ENCODE measurements at places on chromosomes 4 and X. TPM values are rescaled to one million over a fixed set of nuclear protein-coding genes. Genes with fewer than 3 reads are reported as not detected.

Gene GNL3L
- total RNA-seq, result 31.5 TPM

Gene CTAG1A
- not detected for total RNA-seq

Gene NOX1
- total RNA-seq, result not detected

Gene CDKN2AIP
- total RNA-seq, result 8.5 TPM

Gene RHOXF2
- total RNA-seq, result not detected

Gene EDNRA
- total RNA-seq, result 39.0 TPM

Gene F8
- 40.0 TPM for total RNA-seq

Gene CFP
- total RNA-seq, result 2.7 TPM

Gene NLRP2B
- total RNA-seq, result 0.16 TPM

DNA sequence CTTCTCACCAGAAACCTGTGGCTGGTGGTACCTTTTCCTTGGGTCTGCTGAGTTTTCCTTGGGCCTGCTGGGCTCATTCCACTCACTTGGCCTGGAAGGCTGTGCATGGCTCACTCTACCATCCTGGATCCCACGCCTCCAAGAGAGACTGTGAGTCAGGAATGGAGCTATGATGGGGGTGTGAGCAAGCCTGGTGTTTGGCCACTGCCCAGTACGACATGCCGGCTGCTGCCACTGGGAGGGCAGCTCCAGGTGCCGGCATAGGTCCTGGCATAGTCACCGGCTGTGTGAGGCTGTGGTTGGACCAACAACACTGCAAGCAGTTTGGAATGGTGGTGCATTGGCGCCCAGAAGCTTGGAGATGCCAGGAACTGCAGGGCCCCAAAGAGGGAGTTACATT is 721.7 kb downstream of the PCDH18 start:
- no peaks in the 10 kb centered on the region for H3K4me1 ChIP-seq
- DNase-seq, result no peak
- H3K4me3 ChIP-seq, result no peak overlapping the region

GRCh38 chr4:182288534-182288933 is 45.3 kb downstream of the TENM3 start:
- no peaks in the 10 kb centered on the region for H3K27me3 ChIP-seq
- no peak overlapping the region for H3K4me3 ChIP-seq
- H3K36me3 ChIP-seq, result no peaks in the 10 kb centered on the region
- H3K27ac ChIP-seq, result no peak overlapping the region

GRCh38 chr4:155889031-155889793 is 14.3 kb upstream of the TDO2 start:
- no peak overlapping the region for H3K4me3 ChIP-seq
- H3K36me3 ChIP-seq, result no peaks in the 10 kb centered on the region
- H3K27ac ChIP-seq, result no peak overlapping the region
- peaks cover 7% of the 10 kb centered on the region for H3K4me1 ChIP-seq
- H3K27me3 ChIP-seq, result no peaks in the 10 kb centered on the region
- no peak for DNase-seq

- H3K27me3 ChIP-seq, result no peaks in the 10 kb centered on the region
- H3K27ac ChIP-seq, result no peak overlapping the region
- no peak for DNase-seq
- H3K4me3 ChIP-seq, result no peak overlapping the region
- H3K36me3 ChIP-seq, result no peaks in the 10 kb centered on the region
- H3K4me1 ChIP-seq, result peaks cover 63% of the 10 kb centered on the region
These were observed 3.6 kb downstream of the NOCT start for GRCh38 chr4:139018971-139019758.

DNA sequence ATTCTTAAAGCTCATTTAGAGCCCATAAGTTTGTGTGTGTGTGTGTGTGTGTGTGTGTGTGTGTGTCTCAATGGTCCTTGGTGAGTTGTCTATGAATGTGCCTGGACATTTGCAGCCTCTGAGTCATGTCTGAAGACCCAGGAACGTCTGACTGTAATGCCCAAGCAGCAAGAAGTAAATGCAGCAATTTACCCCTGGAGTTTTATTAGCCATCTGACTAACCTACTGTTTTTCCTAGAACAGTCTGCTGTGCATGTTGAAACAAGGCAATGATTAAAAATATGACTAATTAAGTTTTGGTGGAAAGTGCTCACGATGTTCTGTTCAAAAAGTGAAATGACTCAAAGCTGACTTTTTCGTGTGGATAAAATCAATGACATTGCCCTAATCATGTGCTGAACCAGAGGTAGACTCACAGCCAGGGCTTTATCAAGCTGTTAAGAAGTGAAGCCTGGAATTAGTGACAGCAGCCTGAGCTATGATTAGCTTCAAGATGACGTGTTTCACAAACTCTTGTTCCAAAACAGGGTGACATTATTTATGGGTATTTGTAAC is 201.6 kb downstream of the CPE start:
- no peak overlapping the region for H3K4me3 ChIP-seq
- H3K27ac ChIP-seq, result peak overlapping the region; percentile 68
- no peaks in the 10 kb centered on the region for H3K27me3 ChIP-seq
- H3K4me1 ChIP-seq, result no peaks in the 10 kb centered on the region
- no peak for DNase-seq

- DNase-seq, result no peak
- H3K4me1 ChIP-seq, result no peaks in the 10 kb centered on the region
- H3K27ac ChIP-seq, result no peak overlapping the region
- no peak overlapping the region for H3K4me3 ChIP-seq
These were observed 171.1 kb upstream of the PITX2 start for GRCh38 chr4:110793890-110794554.

DNA sequence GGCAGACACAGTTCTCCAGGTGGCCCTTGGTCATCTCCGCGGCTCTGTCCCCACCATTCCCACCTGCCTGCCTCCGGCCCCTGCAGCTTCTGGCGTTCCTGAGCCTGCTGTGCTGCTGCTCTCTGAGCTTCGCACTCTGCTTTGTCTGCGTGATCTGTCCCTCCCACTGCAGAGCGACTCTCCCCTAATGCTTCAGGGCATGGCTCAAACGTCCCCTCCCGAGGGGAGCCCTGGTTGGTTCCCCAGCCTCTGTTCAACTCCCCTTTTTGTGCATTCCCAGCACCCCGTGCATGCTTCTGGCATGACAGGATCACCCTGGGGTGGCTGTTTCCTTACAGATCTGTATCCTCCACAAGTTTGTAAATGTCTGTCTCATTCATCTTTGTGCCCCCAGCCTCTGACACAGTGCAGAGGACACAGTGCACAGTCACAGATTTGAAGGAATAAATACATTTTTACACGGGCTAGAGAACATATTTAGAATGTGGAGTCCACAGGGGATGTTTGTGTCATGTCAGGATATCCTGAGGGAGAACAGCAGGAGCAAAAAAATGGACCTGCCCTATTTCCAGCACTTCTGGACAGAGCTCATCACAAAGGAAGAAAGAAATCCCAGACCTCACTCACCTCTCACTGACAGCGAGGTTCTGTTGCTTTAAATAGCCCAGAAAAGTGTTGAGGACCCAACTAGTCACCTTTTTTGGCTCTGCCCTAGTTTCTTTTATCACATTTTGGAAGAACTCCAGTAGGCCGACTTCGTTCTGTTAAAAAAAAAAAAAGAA is 72.6 kb downstream of the GATB start:
- H3K27ac ChIP-seq, result peak overlapping the region; percentile 79
- H3K4me3 ChIP-seq, result no peak overlapping the region
- H3K27me3 ChIP-seq, result no peaks in the 10 kb centered on the region
- no peaks in the 10 kb centered on the region for H3K36me3 ChIP-seq

- H3K4me3 ChIP-seq, result peak overlapping the region; percentile 93
- peak overlapping the region; percentile 93 for H3K27ac ChIP-seq
- peaks cover 44% of the 10 kb centered on the region for H3K4me1 ChIP-seq
- peaks cover 41% of the 10 kb centered on the region for H3K36me3 ChIP-seq
These were observed 22.2 kb downstream of the FABP2 start for GRCh38 chr4:119299741-119300100.

GRCh38 chr4:68498413-68499007 is 51.2 kb downstream of the TMPRSS11E start:
- H3K27me3 ChIP-seq, result no peaks in the 10 kb centered on the region
- H3K4me3 ChIP-seq, result no peak overlapping the region
- peak; percentile 15 for DNase-seq
- no peaks in the 10 kb centered on the region for H3K4me1 ChIP-seq
- no peaks in the 10 kb centered on the region for H3K36me3 ChIP-seq

GRCh38 chrX:46554942-46555341 is 9.7 kb upstream of the ZNF674 start:
- H3K4me1 ChIP-seq, result no peaks in the 10 kb centered on the region
- H3K36me3 ChIP-seq, result no peaks in the 10 kb centered on the region
- no peak for DNase-seq
- H3K27ac ChIP-seq, result no peak overlapping the region

GRCh38 chrX:67563469-67564448 is 19.9 kb downstream of the AR start:
- H3K4me1 ChIP-seq, result peaks cover 3% of the 10 kb centered on the region
- H3K27me3 ChIP-seq, result no peaks in the 10 kb centered on the region
- no peak for DNase-seq
- peak overlapping the region; percentile 65 for H3K27ac ChIP-seq
- no peaks in the 10 kb centered on the region for H3K36me3 ChIP-seq
- H3K4me3 ChIP-seq, result no peak overlapping the region

- H3K4me3 ChIP-seq, result no peak overlapping the region
- no peak for DNase-seq
- peaks cover 31% of the 10 kb centered on the region for H3K4me1 ChIP-seq
These were observed 59.6 kb downstream of the NFKB1 start for GRCh38 chr4:102560571-102561341.

- H3K27me3 ChIP-seq, result no peaks in the 10 kb centered on the region
- no peaks in the 10 kb centered on the region for H3K36me3 ChIP-seq
- peaks cover 43% of the 10 kb centered on the region for H3K4me1 ChIP-seq
- no peak overlapping the region for H3K4me3 ChIP-seq
- DNase-seq, result peak; percentile 90
These were observed 2.5 kb upstream of the HTRA3 start for GRCh38 chr4:8267077-8267476.

DNA sequence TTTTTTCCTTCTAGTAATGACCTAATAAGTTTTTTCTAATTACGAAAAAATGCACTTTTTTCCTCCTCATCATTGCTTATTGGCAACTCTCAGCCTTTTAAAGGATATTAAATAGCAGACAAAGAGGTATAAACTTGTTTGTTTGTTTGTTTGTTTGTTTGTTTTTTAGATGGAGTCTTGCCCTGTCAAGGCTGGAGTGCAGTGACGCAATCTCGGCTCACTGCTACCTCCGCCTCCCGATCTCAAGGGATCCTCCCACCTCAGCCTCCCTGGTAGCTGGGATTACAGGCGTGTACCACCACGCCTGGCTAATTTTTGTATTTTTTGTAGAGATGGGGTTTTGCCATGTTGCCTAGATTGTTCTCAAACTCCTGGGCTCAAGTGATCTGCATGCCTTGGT is 6.0 kb downstream of the RBM47 start:
- H3K27ac ChIP-seq, result no peak overlapping the region
- DNase-seq, result no peak
- no peak overlapping the region for H3K4me3 ChIP-seq

- DNase-seq, result no peak
- no peak overlapping the region for H3K4me3 ChIP-seq
- no peaks in the 10 kb centered on the region for H3K36me3 ChIP-seq
- no peak overlapping the region for H3K27ac ChIP-seq
These were observed 42.9 kb downstream of the ALPK1 start for GRCh38 chr4:112340023-112340422.

DNA sequence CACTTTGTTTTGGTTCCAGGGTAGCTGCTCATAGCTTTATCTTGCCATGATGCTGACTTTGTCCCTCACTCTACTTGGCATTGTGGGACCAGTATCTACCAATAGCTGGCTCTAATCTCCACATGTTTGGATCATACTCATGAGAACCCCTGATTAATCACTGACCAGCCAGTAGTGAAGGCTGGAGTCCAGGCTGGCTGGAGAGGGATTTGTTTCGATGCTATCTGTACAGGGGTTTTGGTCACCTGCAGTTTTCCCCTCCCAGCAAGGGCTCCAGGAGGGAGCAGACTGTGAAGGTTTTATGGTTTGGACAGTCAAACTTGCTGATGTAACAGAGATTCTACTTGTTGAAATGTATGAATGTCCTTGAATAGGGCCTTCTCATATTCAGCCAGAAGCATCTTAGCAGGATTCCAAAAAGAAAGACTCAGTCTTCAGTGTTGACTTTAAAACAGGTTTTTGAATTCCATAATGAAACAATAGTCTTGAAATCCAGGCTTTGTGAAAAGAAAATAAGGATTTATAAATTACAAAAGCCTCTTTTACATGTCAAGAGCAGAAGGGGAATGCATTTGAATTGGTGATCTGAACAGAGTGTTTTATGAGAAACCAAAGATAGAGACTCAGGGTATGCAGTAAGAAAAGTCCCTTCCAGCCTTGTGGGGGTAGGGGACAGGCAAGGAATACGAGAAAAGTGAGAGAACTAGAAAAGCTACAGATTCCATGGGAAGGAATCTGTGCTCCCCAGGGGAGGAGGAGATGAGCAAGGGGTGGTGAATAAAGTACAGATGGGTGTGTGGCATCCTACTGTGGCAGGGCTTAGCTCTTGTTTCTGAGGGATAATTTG is 103.1 kb upstream of the SHISA3 start:
- no peaks in the 10 kb centered on the region for H3K4me1 ChIP-seq
- no peaks in the 10 kb centered on the region for H3K36me3 ChIP-seq
- DNase-seq, result no peak
- no peaks in the 10 kb centered on the region for H3K27me3 ChIP-seq

DNA sequence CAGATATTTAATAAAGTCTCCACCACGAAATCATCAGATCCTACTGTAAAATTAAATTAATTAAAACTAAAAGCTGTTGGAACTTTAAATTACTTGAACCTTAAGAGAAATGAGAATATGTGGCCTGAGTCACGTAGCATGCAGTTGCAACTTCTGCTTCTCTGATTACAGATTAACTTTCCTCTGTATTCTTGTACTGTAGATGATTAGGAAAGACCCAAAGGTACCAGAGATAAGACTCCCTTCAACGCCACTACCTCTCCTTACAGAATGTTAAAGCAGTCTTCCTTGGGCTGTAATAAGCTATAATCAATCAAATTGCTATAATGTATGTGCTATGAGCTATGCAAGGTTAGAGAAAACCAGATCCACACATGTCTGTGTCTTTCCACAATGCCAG is 47.9 kb downstream of the FAM13A start:
- H3K36me3 ChIP-seq, result no peaks in the 10 kb centered on the region
- H3K4me3 ChIP-seq, result no peak overlapping the region
- DNase-seq, result no peak
- H3K27ac ChIP-seq, result no peak overlapping the region

DNA sequence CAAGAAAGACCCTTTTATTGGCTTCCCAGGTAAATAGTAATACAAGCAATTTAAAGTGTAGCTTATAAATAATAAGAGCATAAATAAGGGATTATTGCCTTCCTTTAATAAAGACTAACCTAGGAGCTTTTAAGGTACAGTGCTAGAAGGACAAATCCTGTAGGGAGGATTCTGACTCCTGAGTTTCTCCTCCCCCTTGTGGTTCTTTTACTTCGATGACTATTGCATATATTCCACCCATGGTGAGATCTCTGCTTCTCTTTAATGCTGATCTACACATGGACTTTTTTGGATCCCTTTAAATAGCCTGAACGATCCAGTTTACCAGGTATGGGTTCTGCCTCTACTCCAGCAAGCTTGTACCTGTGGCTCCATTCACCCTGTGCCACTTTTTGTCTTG is 2.5 kb downstream of the GALNT7 start:
- no peaks in the 10 kb centered on the region for H3K36me3 ChIP-seq
- DNase-seq, result no peak
- peaks cover 3% of the 10 kb centered on the region for H3K4me1 ChIP-seq
- no peak overlapping the region for H3K4me3 ChIP-seq
- no peaks in the 10 kb centered on the region for H3K27me3 ChIP-seq
- H3K27ac ChIP-seq, result no peak overlapping the region
